ENCODE measurements at places on chromosomes 12 and 14.

DNA sequence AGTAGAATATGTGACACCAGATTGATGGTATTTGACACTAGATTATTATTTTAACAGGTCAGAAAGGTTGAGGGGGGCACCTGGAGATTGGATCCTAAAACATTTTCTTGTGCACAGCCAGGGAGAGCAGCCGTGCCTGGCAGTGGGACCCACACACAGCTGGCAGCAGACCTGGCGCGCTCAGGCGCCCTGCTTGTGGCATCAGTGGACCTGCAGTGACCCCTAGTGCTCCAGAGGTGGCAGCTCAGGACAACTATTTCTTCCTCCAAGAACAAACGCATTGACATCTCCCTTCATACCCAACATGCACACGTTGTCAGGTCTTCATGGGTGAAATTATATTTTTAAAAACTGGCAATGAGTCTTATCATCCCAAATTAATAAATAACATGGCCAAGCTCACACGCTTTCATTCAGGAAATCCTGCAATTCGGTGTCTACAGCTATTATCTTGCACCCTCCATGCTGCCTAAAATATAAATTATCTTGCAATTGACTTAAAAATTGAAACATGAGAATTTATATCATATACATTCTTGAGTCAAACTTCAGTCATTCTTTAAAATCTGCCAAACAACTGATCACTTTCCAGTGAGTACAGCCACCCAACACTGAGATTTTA, 7.7 kb upstream of the TMEM132D start:
- peak; percentile 8 for DNase-seq

- DNase-seq: no peak
Measured at GRCh38 chr12:85155791-85156190, 119.6 kb downstream of the LRRIQ1 start.

- no peak for DNase-seq
Measured at GRCh38 chr12:52385226-52385702, at the start of gene KRT84. KRT84 (minus strand) TSS chr12:52385652; CDS start chr12:52385585, 67 bp downstream.

DNA sequence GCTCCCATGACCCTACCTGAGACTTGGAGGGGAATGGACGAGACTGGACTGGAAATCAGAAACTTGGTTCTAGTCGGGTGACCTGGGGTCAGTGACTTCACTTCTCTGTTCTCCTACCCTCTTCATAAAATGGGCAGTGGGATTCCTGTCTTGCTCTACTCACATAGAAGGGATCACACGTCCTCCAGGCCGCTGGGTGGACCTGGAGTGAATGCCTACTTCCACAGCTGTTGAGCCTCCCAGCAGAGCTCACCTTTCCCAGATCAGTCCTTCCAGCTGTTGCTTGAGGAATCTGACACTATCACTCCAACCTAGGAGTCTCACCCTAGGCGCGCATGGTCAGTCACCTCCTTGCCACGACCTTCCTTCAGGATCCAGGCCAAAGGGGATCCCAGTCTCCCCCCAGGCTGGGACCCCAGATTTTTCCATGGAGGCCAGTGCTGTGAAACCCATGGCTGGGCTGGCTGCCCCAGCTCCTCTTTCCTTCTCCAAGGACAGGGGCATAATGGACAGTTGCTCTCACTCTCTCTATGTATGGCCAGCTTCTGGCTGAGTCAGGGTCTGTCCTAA, 637 bp downstream of the ACVRL1 start:
- no peak for DNase-seq

DNA sequence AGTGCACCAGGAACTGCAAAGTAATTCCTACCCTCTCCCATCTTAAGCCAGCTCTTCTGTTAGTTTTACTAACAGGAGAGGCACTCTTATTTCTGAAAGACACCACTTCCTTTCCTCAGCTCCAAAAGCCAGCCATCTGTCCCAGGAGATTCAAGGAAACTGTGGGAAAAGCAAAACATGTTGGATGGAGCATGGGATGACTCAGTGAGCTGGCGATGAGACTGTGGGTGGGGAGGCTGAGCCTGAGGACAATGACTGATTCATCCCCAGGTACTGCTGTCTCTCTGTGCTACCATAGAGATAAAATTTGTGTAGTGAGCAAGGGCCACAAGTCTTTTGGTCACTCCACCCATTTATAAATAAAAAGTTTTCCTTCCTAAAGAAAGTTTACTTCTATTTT, 141.4 kb downstream of the MYRFL start:
- no peak for DNase-seq

- no peak for DNase-seq
Measured at GRCh38 chr12:16150276-16150675, 127.2 kb downstream of the SLC15A5 start.

- no peak for DNase-seq
Measured at GRCh38 chr12:119457271-119457670, 122.7 kb downstream of the CCDC60 start.

DNA sequence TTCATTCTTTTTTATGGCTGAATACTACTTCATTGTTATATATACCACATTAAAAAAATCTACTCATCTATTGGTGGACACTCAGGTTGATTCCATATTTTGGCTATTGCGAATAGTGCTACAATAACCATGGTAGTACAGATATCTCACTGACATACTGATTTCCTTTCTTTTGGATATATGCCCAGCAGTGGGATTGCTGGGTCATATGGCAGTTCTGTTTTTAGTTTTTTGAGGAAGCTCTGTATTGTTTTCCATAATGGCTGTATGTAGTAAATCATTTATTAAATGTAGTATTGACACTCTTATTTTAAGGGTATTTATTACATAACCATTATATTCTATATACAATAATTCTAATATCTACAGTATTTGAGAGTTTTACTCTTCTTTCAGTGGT, 43.7 kb downstream of the PTCSC3 start:
- no peak for DNase-seq

- DNase-seq: no peak
Measured at GRCh38 chr14:74988131-74988530, 14.6 kb upstream of the EIF2B2 start.

DNA sequence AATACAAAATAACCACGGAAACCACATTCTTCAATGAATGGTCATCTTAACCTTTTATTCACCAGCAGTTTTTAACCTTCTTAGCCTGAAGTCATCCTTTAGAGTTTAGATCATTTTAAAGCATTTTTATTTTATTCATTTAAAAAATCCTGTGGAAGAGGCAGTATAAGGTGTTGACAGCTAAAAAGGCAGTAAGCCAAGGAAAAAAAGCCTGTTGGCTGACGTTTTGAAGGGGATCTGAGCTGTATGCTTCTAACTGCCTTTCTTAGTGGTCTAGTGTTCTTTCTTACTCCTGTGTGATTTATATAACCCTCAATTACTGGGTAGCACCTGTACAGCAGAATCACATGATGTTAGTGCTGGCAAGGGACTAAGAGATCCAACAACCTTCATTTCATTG, 438.3 kb upstream of the SEL1L start:
- DNase-seq: no peak

- no peak for DNase-seq
Measured at GRCh38 chr12:21541773-21542172, 15.7 kb downstream of the SPX start.

DNA sequence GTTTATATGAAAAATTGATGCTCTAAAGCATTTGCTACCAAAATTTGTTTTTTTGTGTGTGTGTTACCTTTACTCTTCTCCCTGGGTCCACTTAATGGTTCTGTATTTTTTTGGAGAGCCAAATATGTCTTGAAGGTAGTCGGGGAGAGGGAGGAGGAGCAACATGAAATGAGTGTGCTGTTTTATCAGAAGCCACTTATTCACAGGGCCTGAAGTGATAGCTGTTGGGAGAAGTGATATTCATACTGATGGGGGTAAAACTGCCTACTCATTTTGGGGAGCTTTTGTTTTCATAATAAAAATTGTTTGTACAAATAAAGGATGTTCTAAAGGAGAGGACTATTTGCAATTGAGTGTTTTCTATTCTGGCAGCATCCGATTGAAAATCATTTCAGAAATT, 29.2 kb downstream of the CRADD start:
- DNase-seq: no peak

DNA sequence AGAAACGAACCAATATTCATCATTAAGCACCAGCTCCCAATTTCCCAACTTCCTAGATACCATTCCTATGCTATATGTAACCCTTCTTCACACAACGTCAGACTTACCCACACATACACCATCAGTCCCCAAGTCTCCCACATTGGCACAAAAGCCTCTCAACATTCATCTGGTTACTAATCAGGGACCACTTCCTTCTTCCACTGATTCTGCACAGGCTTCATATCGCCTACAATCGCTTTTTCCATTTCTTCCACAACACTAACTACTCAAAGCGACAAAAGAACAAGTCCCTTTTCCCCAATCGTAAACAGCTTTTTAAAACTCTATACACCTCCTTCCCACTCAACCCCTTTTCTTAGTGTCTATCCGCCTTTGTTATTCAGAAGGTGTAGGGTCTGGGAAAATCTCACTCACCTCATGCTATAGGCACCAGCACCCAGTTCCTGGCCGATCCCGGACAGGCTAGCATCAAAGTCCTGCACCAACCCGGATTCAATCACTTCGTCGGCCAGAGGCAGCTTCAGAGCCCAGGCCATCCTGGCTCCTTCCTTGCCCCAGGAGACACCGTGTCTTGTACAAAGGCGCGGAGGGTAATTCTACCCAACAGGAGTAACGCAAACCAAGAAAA, 936 bp downstream of the TFCP2 start:
- DNase-seq: peak; percentile 5

- DNase-seq: no peak
Measured at GRCh38 chr12:12528361-12529270, 34.0 kb downstream of the DUSP16 start.

DNA sequence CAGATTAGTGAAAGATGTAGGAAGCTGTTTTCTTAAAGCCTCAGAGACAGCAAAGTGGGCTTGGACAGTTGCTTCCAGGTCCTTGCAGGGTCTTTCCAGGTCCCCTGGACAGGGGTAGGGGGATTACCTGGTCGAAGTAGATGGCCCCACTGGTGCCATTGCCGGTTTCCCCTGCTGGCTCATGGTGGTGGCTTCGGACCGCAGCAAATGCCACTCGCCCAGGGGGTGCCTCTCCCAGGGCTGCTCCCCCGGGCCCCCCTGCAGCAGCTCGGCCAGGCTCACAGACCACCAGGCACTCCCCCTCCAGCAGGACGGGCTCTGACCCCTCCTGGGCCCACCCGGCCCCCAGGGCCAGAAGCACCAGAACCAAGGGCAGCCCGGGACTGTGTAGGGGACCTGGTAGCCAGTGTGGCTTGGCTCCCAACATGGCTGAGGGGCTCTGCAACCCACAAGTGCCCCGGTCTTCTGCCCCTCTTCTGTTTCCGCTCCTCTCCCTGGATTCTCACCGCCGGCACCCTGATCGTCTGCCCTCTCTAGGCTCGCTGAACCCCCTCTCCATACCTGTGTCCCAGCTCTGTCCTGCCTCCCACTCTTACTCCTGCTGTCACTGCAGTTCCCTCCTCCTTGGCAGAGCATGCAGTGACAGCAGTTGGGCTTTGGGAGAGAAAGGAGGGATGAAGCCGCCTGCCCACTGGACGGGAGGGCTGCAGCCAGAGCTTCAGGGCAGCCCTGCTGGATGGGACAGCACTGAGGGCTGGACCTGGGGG, 657 bp downstream of the CBLN3 start:
- no peak for DNase-seq

- DNase-seq: no peak
Measured at GRCh38 chr14:51432302-51432948, 192.4 kb downstream of the TMX1 start.
